ENCODE measurements at places on chromosomes 4 and X.
A peak's percentile ranks its signal among the peaks of the same experiment; 100 is the strongest.

DNA sequence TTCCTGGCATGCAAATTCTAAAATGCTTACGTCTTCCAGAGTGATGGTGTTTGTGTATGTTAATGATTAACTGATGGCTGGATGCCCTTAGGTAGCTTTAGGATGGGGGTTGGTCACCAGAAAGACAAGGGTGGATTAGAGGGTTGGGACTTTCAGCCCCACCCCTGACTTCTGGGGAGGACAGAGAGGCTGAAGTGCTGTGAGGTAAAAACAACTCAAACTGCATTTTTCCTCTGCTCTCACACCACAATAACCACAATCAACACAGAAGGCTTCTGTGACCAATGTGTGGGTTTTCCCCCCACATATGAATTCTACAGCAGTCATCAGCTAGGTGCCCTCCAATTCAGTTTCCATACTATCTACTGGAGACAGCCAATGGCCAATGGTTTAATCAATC is 18.7 kb upstream of the DDIT4L start:
- DNase-seq: no peak

DNA sequence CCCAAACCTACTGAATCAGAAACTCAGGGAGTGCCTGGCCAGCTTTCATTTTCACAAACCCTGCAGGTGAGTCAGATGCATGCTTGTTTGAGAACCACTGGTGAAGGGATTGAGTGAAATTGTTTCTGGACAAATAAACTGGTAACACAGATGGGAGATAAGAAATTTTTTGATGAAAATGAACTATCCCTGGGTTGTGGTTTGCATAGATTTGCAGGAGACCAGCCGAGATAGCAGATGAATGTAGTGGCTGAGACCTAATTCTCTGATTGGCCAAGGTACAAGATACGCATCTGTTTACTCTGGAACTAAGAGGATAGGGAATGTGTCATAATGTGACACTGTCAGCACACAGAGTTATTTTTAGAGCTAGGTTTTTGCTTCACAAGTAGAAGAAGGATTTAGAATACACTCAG is 117.8 kb upstream of the NOCT start:
- peak; percentile 59 for DNase-seq

DNA sequence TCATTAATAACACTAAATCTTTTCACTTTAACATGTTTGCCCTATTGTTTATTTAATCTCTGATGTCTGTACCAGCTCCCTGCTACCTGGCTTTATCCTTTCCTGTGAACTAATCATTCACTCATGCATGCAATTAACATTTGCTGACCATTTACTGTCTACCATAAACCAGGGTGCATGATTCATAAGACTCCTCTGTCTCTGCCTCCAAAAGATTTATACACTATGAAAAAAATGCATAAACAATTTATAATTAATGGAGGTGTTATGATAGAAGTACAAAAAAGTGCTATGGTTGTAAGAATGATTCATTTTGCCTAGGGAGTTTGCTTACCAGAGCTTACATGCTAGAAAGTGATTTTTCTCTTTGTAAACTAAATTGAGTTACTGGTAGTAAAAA is 24.5 kb upstream of the CPEB2 start:
- DNase-seq: no peak

GRCh38 chr4:182875453-182876405 is 41.5 kb downstream of the DCTD start:
- DNase-seq: no peak

- DNase-seq: no peak
Observed at GRCh38 chrX:72694170-72694569, 19.9 kb downstream of the PHKA1 start.

DNA sequence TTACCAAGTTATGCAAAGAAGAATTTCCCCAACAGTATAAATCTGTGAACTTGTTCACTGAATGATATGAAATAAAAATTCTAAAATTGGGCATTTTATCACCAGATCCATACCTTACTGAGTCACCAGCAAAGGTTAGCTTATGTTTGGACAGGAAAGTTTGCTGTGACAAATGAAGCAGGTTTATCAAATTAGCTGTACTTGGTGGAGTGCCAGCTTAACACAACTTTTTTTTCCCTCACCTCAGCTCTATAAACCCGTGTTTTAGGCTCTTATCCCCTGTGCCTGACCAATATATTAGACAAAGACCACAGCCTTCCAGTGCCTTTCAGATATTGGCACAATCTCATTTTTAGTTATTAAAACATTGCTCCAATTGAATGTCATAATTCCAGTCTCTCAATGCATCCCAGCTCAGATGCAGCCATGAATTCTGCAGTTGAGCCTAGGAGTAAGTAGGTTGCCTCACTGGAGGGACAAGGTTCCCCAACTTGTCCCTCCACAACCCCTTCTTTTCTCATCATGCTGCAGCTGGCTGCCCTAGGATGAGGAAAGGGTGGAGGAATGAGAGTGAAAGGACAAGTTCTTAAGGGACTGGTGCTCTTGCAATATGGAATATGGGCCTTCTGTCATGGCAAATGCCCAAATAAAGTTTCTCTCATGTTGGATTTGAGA is 27.0 kb upstream of the PDGFC start:
- DNase-seq: no peak

DNA sequence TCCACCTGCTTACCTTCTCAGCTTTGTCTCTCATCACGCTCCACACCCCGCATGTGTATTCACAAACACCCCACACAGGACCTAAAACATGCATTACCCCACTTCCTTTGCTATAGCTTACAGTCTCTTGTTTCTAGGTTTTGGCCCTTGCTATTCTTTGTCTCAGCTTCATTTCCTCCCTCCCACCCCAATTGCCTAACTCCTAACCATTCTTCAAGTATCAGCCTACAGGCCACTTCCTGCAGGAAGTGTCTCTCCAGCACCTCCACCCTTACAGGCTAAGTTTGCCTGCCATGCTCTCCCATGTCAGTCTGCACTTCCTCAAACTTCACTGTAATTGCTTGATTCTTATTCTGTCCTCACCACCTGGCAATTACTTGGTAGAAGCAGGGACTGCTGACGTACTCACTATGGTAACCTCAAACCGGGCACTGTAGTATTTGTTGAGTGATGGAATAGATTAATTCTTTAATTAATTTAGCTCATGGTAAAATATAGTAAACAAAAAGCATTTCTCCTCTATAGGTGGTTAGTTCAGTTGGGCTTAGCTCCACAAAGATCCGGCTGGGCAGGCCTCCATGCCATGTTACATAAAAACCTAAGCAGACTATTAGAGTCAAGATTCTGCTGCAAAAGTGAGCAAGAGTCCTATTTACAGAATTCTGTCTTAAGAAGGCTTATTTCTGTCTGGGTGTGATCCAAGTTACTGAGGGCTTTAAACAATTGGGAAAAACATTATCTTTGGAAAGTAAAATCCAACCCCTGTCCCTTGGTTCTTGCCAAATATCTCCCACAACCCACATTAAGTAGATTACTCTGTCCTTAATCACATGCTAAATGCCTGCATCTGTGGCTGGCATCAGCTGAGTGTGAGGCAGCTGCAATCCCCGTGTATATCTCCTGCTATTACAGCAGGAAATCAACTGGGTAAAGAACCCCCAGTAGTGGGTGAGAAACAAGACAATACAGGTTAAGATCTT is 124.7 kb upstream of the CPEB2 start:
- peak; percentile 52 for DNase-seq

DNA sequence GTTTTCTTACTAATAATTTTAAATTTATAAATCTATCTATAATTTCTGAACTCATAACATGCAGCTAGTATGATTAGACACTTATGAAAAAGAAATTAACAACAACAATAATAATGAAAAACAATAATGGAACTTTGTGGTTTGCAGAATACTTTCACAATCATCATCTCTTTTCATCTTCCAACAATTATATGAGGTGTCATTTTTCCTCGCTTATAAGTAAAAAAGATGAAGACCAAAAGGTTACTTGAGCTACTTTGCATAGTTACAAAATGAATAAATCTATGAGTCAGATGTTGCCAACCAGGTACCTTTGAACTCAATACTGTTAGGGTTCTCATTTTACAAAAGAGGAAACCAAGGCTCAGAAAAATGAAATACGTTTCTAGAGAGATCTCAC is 98.5 kb upstream of the ELOVL6 start:
- no peak for DNase-seq

GRCh38 chrX:8418301-8418700 is 46.3 kb upstream of the VCX3B start:
- DNase-seq: peak; percentile 59

GRCh38 chr4:25863347-25863784 is 578 bp upstream of the SEL1L3 start:
- no peak for DNase-seq

Data from umbilical cord (tissue), 2 donors.